NCI-H1105 (cell line): ENCODE measurements at places on chromosomes 4 and X.

GRCh38 chrX:70292788-70293187 is 2.9 kb downstream of the KIF4A start:
- no peak for DNase-seq

GRCh38 chr4:53747401-53747800 is 156.1 kb upstream of the LNX1 start:
- no peak for DNase-seq

DNA sequence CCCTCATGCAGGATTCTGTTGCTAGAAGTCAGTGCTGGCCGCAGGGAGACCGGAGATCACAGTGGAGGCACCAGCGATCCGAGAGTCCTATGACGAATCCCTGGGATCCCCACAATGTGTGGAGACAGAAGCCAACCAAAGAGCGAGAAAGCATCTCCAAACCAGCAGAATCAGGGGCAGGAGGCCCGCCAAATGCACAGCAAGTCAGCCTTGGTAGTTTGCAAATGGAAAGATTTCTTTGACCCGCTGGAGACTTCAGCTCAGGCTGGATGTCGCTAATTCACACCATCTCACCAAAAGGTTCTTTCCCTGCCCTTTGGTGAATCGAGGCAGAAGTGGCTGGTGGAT is 505 bp upstream of the PKD2 start:
- no peak for DNase-seq

- DNase-seq = no peak
Measured at GRCh38 chr4:154475820-154476219, 15.8 kb downstream of the DCHS2 start.

GRCh38 chrX:132463411-132463810 is 25.4 kb downstream of the MBNL3 start:
- DNase-seq = no peak

GRCh38 chr4:188423039-188423438 is 283.8 kb downstream of the TRIML1 start:
- DNase-seq = no peak

GRCh38 chr4:125280892-125281403 is 33.8 kb upstream of the FAT4 start:
- no peak for DNase-seq

GRCh38 chr4:124934916-124935315 is 222.4 kb upstream of the ANKRD50 start:
- no peak for DNase-seq

GRCh38 chr4:142579443-142579842 is 266.7 kb downstream of the INPP4B start:
- DNase-seq = no peak

DNA sequence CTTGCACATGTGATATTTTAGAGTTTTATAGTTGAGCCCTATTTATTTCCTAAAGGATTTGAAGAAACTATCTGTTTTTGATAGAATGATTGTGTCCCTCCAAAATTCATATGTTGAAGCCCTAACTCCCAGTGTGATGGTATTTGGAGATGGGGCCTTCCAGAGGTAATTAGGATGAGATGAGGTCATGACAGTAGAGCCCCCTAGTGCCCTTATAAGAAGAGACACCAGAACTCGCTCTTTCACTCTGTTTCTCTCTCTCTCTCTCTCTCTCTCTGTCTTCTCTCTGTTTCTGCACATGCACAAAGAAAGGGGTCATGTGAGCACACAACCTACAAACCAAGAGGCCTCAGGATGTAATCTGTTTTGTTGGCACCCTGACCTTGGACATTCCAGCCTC is 921.9 kb upstream of the DIAPH2 start:
- no peak for DNase-seq

DNA sequence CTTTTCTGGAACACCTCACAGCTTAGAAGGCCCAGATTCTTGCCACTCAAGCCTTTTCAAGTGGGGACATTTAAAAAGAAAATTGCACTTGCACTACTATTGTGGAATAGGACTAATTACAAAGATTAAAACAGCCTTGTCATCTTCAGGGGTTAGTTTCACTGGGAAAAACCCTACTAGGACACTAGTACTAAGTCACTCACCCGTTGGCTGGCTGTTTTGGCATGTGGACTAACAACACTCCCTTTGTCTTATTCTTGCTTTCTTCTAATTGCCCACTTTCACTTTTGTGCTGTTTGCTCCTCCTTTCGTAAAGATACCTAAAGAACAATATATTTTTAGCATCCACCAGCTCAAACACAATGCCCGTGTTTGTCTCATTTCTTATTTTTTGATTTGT is 200.9 kb upstream of the MID1 start:
- DNase-seq = no peak

GRCh38 chrX:262381-262909 is 18.7 kb upstream of the PLCXD1 start:
- DNase-seq = no peak

DNA sequence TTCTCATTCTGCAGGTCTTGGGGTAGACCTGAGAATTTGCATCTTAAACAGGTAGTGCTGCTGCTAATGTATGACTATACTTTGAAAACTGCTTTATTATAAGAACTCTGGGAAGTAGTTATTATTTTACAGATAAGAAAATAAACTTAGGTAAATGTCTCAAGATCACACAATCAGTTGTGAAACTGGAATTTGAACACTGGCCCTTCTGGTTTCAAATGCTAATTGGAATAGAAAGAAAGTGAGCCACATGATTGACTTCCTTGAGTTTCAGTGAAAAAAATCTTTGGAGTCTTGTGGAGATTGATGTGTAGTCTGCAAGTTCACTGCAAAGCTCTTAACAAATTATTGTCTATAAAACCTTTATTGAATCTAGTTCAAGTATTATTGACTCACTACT is 44.5 kb downstream of the FTHL17 start:
- no peak for DNase-seq

DNA sequence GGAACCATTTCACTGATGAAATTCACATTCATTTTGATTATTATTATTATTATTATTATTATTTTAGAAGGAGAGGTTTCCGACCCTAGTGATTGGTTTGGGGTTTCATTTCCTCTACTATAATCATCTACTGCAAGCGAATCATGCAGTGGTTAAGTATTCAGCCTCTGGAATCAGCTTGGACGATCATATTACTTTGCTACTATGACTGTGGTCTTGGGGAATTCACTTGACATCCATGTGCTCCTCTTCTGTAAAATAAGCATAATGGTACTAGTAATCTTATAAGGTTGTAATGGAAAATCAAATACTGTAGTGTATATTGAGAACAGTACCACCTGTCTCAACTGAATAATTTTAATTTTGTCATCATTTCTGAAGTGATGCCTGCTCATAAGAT is 132.1 kb upstream of the SLC4A4 start:
- DNase-seq = no peak

- no peak for DNase-seq
Measured at GRCh38 chr4:4887426-4887825, 28.0 kb downstream of the MSX1 start.

DNA sequence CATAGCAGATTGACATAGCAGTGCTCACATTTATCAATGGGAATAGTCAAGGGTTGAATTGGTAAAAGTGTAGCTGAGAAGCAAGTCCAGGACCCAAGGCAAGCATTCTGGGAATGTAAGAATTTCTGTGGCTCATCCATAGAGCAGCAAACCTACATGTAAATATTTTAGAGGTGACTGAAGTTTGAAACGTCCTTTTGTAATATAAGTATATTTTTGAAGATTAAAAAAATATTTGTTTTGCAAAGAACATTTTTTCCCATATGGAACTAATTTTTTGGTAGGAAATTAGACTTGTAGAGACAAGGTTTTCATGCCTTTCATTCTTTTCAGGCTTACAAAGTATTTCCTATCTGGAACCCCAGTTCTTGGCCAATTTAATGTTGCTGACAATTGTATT is 104.0 kb downstream of the TEX13A start:
- DNase-seq = no peak

DNA sequence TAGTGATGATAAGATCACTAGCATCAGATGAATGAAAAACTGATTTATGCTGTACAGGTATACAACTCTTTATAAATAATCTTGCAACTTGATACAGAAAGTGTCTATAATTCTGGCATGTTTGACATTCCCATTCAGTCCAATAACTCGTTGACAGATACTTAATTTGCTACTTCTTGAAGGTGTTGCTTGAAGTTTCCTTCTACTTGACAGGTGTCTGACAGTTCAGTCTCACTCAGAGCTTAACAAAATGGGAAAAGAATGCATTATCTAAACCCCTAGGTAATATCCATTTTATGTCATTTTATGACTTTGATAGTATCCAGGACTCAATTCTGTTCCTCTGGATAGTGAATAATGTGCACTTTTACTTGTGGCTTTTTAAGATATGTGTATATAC is 508.9 kb downstream of the GRID2 start:
- DNase-seq = no peak

DNA sequence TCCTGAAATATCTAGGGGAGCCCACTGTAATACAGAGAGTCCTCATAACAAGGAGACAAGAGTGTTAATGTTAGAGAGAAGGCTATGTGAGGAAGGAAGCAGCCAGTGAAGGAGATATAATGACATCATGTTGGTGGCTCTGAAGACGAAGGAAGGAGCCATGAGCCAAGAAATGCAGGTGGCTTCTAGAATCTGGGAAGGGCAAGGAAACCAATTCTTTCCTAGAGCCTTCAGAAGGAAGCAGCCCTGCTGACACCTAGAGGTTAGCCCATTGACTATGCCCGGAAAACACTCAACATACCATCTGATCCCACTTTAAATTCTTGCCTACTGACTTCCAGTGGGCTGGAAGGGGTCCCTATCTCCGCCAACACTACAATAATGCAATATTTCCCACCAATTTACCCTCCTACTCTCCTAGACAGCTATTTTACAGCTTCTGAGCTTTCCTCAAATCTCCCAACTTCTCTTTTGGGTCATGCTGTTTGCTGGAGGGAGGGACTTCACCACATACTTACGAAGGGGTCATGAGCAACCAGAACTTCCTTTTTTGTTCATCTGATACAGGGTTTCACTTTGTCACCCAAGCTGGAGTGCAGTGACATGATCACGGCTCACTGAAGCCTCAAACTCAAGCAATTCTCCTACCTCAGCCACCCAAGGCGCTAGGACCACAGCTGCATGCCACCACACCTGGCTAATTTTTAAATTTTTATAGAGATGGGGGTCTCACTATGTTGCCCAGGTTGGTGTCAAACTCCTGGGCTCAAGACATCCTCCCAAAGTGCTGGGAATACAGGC is 25.2 kb upstream of the G3BP2 start:
- no peak for DNase-seq

GRCh38 chr4:147340111-147340510 is 140.8 kb upstream of the EDNRA start:
- no peak for DNase-seq

DNA sequence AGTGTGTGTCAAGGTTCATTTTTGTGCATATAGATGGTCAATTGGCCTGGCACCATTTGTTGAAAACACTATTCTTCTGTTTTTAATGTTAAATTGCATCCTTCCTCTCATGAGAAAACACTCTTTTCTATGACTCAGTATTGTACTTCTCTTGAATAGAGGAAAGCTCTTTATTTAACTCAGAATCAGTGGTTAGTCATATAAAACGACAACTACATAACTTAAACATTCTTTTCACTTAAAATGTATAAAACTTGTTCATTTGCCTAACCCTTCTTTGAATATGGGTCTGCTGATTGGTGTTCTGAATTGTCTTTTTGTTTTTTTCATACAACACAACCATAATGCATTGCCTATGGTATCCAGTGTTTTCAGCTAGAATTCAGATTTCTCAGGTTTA is 17.2 kb upstream of the MRPL1 start:
- no peak for DNase-seq

DNA sequence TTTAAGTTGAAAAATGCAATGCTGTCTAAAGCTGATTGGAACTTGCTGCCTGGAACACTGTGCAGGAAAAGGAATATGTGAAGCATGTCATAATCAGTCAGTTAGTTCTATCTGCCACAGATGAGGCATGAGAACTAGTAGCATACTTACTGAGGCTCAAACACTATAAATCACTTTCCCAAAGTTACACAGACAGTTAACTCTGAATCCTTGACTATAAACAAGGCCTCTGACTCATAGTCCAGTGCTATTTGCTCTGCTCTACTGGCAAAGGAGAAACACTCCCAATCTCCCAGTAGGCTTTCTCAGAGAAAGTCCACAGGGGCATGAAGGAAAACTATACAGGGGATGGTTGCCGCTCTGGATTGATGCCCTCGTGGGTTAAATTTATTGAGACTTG is 2078.4 kb upstream of the TENM3 start:
- DNase-seq = no peak

DNA sequence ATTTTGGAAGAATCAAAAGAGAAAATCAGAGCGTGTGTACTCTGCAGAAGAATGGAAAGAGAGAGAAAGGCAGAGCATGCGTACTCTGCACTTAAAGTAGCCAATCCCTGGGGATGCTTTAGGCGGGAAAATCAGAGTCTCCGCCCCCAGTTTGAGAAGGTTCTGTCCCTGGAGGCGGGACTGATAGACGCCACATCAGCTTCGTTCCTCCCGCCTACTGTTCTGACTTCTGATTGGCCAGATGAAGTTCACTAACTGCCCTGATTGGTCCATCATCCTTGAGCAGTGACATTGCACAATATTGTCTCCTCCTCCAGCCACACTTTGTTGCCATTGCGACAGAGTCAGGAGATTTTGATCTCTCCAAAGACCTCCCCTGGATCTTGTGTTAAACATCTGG is 23.8 kb downstream of the SSX1 start:
- DNase-seq = no peak

DNA sequence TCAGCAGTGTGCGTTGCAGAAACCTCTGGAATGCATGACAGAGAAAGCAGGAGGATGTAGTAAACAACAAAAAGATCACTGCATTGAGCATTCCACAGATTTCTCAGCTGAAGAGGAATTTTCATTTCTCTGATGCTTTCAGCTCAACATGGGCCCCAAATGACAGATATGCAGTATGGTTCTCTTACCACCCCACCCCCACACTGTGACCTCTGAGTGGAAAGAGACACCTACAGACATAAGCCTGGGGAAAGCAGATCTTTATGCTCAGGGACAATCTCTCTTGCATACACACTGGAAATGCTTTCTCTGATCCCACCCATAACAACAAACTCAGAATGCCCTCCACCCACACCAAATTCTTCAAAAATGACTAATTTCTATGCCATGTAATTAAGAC is 983.7 kb upstream of the LCORL start:
- DNase-seq = no peak

GRCh38 chr4:2484993-2485392 is 16.1 kb downstream of the RNF4 start:
- no peak for DNase-seq

DNA sequence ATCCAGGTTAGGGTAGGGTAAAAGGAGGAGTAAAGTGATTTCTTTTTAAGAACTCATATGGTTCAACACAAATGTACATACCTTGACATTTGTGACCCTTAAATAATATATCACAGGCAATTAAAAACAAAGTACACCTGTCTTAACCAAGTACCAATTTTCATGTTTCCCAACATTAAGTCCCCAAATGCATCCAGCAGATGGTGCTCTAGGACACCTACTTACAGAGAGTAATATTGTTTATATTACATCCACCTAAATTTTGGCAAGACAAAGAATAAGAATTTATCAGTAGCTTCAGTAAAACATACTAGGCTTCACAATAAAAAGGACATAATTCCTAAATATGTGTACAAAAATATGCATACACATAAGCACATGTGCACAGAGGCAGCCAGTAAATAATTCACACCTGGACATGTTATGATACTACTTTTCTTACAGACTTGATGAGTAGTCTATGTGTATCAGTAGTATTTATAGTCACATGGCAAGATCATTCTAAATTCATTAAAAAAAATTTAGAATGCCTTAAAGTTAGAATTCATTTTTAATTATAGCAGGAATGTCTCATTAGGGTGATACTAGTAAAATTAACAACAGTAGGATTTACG is 219.7 kb downstream of the DCLK2 start:
- DNase-seq = peak; percentile 18
